ENCODE measurements at places on chromosomes 3 and 15.

GRCh38 chr3:60187343-60187742 lies 1063.9 kb downstream of the FHIT start:
- no peak for DNase-seq

DNA sequence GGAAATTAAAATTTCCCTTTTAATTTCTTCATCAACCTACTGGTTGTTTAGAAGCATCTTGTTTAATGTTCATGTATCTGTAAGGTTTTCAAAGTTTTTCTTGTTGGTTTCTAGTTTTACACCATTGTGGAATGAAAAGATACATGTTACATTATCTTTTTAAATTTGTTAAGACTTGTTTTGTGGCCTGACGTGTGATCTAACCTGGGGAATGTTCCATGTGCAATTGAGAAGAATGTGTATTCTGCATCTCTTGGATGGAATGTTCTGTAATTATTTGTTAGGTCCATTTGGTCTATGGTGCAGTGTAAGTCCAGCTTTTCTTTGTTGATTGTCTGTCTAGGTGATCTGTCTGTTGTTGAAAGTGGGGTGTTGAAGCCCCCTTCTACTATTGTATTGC lies 45.7 kb downstream of the THSD4 start:
- DNase-seq: no peak

DNA sequence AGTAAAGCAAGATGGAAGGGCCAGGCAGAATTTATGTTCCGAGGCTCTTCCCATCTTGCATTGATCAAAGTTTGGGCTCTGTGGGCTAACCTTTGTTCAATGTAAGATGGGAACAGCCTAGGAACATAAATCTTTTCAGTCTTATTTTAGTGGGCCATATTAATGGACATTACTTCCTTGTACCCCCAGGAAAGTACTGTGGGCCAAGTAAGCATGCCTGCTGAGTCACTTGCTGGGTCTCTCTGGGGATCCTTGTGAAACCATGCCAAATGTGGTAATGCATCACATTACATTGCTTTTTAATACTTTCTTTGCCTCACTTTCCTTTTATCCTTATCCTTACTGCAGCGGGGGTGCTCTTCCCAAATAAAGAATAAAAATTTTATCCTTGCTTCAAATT lies 349.5 kb upstream of the POU1F1 start:
- no peak for DNase-seq

DNA sequence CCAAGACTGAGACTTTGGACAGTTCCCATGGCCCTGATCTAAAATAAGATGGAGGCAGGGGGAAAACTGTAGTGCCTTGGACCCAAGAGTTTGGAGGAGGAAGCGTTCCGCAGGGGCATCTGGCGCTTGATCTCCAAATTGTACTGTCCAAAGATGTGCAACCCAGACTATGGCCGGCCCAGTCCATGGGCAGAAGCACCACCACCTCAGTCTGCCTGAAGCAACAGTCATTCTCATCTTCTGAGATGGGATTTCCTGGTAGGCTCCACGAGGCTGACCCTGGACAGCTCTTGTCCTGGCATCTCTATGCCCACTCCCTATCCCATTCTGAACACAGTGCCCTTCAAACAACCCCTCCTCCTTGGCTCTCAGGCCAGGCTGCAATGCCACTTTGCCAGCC lies 3.6 kb downstream of the INSYN1 start:
- DNase-seq: no peak

DNA sequence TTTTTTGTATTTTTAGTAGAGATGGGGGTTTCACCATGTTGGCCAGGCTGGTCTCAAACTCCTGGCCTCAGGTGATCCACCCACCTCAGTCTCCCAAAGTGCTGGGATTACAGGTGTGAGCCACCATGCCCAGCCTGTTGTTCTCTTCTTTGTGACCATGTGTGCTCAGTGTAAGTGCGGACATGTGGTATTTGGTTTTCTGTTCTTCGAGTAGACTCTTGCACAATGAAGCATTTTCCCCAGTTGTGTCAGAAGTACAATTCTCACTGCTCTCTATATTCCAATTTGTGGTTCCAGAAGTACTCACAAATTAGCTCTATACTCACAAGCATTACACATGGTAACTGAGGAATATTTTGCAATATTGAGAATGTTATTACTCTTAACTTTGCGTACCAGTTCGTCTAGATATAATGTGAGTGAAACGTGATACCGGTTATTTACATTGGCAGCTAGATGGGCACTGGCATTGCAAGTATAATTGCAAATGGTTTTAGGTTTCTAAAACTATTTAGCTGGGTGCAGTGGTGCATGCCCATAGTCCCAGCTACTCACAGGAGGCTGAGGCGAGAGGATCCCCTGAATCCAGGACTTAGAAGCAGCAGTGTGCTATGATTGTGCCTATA lies 34.2 kb upstream of the MTMR14 start:
- no peak for DNase-seq

DNA sequence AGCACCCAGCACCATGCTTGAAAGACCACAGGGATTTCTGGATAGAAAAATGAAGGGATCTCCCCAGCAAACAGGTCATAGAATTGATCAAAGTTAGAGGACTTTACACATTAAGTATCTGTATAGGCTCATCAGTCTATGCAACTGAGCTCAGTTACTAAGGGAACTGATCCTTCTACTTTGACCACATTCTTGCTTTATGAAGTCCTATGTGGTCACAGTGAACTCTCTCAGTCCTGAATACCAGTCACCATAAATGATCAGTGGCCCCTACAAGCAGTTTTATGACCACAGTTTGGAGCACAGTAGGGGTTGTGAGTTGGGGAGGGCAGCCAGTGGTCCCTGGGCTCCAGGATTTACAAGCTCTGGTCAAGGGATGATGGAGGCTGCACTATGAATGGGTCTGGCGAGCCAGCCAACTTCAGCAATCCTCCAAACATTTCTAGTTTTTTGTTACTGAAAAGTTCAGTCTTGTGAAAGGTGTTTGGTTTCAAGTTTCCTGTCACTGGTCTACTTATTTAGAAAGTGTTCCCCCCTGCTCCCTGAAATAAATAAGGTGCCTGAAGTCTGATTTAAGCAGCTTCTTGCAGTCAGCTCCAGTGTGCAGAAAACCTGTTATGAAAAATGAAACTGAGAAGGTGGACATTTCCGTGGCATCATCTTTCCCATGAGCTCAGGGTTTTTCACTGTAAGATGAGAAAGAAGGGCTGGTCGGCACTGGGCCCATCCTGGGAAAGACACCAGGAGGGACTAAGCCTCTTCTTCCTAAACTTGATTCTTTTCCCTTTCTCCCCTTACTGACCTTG lies 75.5 kb downstream of the DAPK2 start:
- peak; percentile 20 for DNase-seq

GRCh38 chr15:98596131-98596530 lies 52.2 kb upstream of the IGF1R start:
- no peak for DNase-seq

- no peak for DNase-seq
Observed at GRCh38 chr15:68278345-68278594, 725 bp downstream of the FEM1B start.

- no peak for DNase-seq
Observed at GRCh38 chr15:69794645-69795469, 302.9 kb downstream of the TLE3 start.

DNA sequence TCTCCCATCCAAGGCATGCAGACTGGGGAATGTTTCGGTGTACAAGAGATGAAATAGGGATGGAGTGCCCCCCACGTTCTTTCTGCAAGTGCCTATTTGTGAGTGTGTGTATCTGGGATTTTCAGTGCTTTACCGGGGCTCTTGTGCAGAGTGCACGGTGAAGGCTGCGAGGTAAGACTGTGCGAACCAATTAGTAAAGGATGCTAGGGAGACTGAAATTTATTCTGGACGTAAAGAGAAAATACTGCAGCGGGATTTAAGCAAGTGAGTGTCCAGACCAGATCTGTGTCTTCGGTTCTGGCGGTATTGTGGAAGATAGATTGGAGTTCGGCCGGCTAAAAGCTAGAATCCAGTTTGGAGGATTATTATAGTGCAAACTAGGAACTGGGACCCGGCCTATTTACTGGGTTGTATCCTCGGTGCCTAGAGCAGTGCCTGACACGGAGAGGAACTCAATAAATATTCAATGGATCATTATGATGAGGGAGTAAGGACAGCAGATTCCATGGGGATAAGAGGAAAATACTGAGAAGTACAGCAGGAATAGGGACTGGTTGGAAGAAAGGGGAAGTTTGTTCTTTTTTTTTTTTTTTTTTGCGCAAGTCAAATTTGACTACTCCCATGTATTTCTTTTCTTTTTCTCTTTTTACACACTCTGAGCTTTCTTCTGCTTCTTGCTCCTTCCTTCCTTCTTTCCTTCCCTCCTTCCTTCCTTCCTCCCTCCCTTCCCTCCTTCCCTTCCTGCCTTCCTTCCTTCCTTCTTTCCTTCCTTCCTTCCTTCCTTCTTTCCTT lies 580 bp upstream of the MAGEF1 start:
- DNase-seq: no peak

- DNase-seq: no peak
Observed at GRCh38 chr3:197041875-197042488, 12.4 kb upstream of the MELTF start.

DNA sequence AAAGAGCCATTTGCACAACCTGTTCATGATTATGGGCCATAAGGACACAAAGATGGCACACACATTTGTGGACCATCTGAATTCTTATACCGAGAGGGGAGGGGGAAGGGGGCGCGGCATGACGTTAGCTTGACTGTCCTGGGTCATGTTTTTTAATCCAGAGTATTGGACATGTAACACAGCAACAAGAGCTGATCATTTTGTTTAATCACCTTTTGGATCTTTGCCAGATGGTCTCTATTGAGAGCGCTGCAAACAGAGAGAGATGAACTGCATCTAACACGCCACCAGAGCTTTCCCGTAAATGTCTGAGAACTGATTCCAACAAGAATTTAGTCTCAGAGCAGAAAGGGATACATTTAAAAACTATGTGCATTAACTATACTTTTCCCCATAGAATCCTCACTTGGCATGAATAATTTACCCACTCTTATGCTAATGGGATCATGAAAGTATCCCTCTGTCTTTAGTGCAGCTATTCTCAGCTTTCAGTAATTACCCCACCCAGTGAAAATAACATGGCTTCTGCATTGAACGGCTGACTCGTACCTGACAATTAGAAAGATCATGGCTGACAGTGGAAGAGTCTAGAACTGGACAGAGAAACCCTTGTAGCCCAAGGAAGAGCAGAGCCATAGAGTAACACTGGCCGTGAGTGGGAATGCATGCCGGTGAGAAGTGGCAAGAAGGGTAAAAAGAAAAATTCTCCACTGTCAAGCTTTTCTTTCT lies 22.6 kb downstream of the MEIS2 start:
- no peak for DNase-seq

- DNase-seq: no peak
Observed at GRCh38 chr3:184373422-184373821, 4.6 kb downstream of the THPO start.

DNA sequence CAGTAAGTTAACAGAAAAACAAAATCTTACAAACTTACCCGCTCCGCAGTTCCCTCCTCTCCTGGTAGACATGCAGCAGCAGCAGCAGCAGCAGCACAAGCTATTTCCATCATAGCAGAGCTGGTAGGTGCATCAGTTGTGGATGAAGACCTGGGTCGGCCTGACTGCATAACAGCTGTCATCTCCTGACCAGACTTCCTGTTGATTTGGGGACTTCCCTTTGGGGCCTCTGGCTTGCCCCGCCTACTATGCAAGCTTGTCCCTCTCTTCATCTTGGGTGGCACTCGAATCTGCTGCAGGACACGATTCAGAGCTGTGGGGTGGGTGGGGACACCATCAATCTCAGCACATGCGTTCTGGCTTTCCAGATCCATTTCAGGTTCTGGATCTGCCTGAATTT lies 65.7 kb downstream of the TMCC1 start:
- peak; percentile 16 for DNase-seq

DNA sequence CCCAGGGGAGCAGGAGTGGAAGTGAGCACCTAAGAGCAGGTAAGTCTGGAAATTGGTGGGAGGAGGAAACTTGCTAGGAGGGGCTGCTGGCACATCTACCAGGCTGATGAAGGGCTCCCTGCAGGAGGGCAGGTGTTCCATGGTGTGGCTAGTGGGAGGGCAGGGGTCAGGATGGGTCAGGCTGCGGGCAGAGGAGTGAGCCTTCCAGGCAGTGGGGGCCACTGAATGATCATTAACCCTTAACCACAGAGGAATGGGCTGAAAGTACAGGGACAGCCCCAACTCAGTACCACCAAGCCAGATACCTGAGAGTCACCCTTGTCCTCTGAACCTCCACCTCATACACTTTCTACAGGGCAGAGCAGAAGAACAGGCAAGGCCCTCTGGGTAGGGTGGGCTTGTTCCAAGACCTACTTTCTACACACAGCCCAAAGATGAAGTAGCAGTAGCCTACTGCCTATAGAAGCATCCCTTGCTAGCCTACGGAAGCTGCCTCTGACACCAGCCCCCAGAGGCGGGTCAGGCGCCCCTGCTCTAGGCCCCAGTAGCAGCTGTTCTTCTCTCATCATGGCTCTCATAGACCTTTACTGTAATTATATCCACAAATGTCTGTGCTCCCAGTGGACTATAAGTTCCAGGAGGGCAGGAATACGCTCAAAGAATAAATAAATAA lies 4.6 kb downstream of the RAB6B start:
- no peak for DNase-seq

DNA sequence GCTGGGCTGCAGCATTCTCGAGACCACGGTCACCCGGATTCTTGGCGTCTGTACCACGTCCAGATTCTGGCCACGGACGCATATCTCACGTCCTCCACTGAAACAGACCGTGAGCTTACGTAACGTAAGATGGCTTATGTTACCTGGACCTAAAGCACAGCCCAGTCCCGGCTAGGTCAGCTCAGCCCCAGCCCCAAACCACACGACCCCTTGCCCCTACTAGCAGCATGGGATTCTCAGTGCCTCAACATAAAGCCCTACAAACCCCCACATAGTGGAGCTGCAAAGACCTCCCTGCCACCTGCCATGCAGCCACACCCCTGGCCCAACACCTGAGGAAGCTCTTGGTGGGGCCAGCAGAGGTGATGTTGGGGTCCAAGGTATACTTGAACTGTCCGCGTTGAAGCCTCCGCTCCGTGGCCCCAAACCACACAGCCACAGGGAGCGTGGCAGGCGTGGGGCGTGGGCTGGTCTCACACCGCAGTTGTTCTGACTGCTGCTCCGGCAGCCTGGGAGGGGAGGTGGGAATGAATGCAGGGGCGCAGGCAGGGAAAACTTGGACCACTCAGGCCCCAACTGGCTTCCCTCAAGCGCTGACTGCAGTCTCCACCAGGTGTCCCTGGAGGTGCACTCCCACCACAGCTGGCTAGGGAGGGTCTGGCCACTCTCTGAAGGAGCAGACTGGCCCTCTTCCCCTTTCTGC lies 14.5 kb downstream of the PLXNB1 start:
- DNase-seq: no peak
